BJ (cell line): ENCODE measurements at places on chromosomes 1 and 21.

DNA sequence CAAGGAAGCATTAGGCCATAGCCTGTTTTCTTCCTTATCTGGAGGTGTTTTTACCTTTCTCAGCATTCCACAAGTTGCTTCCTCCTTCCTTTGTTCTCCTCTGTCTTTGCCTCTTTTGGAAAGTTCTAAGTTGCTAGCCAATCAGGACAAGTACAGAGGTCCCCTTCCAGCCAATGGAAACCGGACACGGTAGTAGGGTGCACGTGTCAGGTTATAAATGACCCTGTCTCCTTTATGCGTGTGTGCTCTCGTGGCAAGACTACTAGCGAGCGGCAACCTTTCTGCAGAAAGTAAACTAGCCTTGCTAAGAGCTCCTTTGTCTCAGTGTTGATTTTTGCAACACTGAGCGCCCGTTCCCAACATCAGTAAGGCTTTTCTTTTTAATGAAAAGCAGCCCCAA, 1.5 kb upstream of the ACADM start:
- DNase-seq: no peak

GRCh38 chr1:119367432-119368124, 1.0 kb upstream of the HAO2 start:
- peak; percentile 2 for DNase-seq

GRCh38 chr1:16181887-16182719, 26.2 kb upstream of the EPHA2 start:
- peak; percentile 65 for DNase-seq

GRCh38 chr1:163730411-163730821, 408.7 kb downstream of the NUF2 start:
- no peak for DNase-seq

GRCh38 chr1:51912881-51913280, 34.4 kb upstream of the NRDC start:
- DNase-seq: no peak

DNA sequence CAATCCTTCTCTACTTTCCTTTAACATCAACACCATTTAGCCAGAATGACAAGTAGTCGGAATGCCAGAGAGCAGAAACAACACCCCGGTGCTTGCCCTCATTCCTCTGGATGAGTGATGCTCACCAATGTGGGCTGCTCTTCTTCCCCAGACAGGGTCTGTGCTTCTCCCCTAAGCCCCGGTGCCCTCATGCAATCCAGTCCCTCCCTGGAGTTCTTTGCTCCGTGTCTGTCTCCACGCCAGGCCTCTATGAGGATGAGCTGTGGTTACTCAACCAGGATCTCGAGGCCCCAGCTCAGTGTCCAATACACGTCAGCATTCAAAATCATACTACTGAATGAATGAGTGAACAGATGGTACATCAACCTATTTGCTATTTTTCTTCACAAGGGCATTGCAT, 29.7 kb upstream of the PDE9A start:
- DNase-seq: no peak

DNA sequence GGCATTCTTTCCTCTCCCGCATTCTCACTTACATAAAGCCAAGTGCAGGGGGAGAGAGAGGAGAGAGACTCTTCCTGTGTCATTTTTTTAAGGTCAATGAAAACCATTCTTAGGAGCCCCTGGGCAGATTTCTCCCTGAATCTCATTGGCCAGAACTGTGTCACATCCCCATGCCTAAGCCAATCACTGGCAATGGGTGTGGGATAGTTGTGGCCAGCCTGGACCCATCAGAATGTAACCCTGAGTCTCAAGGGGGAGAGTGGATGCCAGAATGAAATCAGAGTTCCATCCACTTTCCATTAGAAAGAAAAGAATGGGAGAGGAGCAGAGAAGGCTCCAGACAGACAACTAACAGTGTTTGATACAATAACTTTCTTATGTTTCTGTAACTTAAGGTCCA, 31.2 kb upstream of the COQ8A start:
- DNase-seq: no peak

DNA sequence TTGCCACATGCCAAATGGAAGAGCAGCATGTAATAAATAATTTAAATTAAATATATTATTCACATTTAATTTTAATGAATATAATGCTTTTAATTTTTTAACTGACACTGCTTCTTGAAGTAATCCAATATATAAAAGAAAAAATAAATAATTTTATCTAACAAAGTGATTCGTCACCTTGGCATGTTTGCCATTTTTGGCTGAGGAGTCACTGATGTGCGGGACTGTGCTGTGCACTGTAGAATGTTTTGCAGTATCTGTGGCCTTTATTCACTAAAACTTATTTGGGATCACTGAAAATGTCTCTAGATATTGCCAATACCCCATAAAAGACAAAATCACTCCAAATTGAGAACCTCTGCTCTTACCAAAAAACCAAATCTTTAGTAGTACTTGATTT, 807.8 kb downstream of the BRINP3 start:
- no peak for DNase-seq

DNA sequence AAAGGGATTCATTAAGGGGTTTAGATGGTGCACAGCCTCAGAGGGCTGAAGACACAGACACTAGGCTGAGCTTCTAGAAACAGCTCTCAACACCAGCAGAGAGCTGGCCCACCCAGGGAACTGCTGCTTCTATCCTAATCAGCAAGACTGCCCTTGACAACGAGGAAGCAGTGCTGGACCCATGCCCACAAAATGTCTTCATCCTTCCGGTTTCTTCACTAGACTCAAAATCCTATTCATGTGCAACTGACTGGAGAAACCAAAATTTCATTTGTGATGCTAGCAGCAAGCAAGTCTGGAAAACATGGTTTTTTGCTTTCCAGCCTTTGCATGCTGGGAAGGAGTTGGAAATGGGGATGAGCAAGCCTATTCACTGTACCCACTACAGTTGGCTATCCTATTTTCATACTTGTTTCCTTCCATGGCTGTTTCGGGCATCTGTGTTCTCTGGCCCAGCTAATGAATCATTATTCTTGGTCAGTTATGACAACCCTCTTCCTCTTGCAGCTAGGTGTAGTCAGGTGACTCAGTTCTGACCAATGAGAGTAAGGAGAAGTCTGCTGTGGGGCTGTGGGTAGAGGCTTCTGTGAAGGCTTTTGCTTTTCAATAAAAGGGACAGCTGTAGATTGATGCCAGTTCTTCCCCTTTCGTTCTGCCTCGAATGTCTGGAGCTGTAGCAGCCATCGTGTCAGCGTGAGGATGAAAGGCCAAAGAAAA, 14.6 kb upstream of the TMEM61 start:
- no peak for DNase-seq

GRCh38 chr21:44804762-44805161, 3.1 kb upstream of the UBE2G2 start:
- DNase-seq: no peak

- no peak for DNase-seq
Measured at GRCh38 chr1:207824691-207825408, 73.0 kb downstream of the CD46 start.

DNA sequence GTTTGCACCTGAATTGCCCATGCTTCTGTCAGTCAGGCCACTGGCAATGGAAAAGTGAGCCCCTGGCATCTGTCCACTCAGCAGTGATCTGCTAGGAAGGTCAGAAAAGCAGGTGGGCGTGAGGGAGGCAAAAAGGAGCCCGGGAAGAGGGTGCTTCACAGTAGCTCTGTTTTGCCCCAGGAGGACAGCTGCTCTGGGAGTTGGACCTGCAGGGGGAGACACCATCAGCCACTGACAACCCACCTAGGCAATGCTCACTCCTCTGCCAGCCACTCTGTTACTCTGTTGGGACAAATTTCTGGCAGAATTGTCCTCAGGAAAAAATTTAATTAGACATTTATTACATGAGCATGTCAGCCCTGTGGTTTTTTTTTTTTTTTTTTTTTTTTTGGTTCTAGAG, 146.4 kb downstream of the LRIG2 start:
- no peak for DNase-seq

GRCh38 chr1:27864264-27864895, 8.0 kb upstream of the THEMIS2 start:
- no peak for DNase-seq

GRCh38 chr1:229882621-229883020, 184.4 kb upstream of the GALNT2 start:
- no peak for DNase-seq

GRCh38 chr1:44909901-44910544, 67.0 kb upstream of the PTCH2 start:
- DNase-seq: no peak

- no peak for DNase-seq
Measured at GRCh38 chr21:43858806-43859648, 6.0 kb upstream of the AGPAT3 start.

- no peak for DNase-seq
Measured at GRCh38 chr1:232589111-232589811, 40.7 kb downstream of the SIPA1L2 start.

DNA sequence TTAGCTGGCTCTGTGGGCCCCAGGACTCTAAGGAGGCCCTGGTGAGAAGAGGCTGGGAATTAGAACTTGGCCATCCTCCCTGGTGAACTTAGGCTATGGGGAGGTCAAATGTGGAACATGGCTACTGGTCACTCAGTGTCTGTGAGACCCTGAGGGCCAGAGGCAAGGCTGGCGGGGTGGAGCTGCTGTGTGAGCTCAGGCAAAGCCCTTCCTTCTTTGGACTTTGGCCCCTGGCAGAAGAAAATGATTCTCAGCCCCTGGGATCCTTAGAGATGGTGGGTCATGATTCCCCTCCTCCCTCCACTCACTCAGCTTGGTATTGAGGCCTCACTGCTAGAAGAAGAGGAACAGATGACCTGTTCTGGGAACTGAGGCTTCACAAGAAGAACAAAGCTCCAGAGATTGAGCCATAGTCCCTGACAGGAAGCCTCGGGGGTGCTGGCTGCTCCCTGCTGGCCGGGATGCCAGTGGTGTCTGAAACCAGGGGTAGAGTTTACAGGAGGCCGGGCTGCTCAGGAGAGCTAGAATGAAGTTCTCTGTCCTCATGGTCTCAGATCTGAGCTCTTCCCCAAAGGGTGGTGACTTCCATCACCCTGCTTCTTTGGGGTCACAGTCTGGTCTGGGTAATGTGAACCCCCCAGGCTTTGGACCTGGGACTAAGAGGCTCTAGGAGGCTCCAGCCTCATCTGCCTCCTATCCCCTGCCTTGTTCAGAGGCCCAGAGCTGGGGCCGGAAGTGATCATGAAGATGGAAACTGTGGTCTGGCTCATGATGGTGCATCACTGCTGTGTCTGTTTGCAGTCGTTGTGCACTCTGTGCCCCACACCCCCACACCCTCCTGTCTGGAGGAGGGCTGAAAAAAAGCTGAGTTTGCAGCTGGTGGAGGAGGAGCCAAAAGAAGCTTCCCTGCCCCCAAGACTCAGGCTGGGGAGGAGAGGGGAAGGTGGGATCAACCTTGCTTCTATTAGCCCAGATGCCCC, 905 bp downstream of the BTBD19 start:
- no peak for DNase-seq

GRCh38 chr1:61585714-61586113, 139.2 kb downstream of the TM2D1 start:
- no peak for DNase-seq

- DNase-seq: peak; percentile 37
Measured at GRCh38 chr1:17588048-17588871, 48.8 kb downstream of the ARHGEF10L start.

- DNase-seq: no peak
Measured at GRCh38 chr21:45248893-45249381, 38.8 kb downstream of the POFUT2 start.

GRCh38 chr1:18602533-18603211, 28.0 kb upstream of the PAX7 start:
- no peak for DNase-seq

GRCh38 chr1:113887402-113888175, at the start of gene BCL2L15:
TSS of gene BCL2L15 (minus strand) at chr1:113887581. CDS start at chr1:113887375, 206 bp downstream.
- no peak for DNase-seq

DNA sequence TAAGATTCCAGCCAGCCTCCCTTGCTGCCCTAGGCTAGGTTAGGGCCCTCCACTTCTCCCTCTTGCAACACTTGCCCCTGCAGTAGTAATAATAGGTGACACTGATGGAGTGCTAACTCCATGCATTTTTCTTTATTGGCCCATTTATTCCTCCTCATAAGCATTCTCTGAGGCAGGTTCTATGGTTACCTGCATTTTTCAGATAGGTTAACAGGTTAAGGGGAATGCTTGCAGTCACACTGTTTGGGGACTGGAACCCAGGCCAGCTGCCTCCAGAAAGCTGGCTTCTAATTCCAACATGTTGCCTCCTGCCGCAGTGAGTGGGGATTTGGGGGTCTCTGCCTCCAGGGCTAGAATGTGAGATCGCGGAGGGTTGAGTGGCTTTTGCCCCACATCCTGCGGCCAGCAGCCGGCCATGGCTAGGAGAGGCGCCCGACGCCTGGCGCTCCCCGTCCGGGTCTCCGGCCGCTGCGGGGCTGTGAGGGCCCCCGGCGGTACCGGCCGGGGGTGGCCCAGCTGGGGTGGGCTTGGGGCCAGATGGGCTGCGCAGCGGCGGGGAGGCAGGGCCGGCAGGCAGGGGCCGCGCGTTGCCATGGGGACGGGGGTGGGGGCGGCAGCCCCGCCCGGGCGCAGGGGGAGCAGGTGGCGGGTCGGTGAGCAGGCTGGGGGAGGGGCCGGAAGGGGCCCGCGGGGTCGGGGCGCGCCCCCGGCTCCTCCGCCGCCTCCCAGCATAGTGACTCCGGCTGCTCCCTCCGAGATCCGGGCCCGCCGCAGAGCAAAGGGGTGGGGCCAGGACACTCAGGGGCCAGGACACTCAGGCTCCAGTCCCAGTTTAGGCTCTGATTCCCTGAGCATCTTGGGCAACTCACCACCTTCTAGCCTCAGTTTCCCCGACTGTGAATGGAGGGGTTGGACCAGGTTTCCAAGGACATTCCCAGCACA, 68.4 kb upstream of the SSBP3 start:
- no peak for DNase-seq
